ENCODE measurements at places on chromosomes 2 and 18.

- peak; percentile 84 for DNase-seq
Observed at GRCh38 chr2:231191896-231192872, 6.2 kb upstream of the ARMC9 start.

GRCh38 chr18:9673296-9674251, 34.5 kb upstream of the RAB31 start:
- peak; percentile 77 for DNase-seq

DNA sequence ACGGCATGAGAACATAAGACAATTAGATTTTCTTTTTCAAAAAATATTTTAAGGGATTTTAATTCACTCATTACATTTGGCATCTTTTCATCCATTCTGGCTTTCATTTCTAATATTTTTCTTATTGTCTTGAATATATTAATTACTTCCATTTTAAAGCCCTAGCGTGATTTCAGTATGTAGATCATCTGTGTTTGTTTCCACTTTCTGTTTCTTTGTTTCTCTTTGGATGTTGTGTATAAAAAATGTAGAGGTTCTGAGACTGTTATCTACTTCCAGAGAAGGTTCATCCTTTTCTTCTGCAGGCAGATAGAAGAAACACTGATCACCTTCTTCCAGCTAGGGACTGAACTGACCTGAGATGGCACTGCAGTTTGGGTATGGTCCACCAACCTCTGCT, 664.4 kb upstream of the SLC39A10 start:
- no peak for DNase-seq

GRCh38 chr2:60324536-60324935, 228.9 kb downstream of the BCL11A start:
- no peak for DNase-seq

DNA sequence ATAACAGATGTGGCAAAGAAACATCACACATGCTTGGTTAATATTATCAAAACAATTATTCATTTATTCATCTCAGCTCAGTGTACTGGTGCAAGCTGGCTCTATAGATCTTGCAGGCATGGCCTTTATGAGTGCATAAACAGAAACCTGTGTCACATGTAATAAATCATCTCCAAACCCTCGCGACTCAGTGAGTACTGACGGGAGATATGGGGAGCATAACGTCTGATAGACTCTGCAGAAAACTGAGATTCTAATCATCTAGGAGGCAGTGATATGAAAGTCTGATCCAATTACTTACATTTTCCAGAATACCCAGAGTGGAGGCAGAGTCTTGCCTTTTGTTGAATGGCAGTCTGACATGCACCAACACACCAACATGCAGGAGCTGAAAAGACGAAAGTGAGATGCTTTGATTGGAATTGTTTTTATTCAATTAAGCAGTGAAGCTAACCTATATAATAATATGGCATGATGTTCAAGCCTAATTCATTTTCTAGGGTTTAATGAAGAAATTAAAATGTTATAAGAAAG, 416.8 kb downstream of the RNF144A start:
- DNase-seq = no peak

DNA sequence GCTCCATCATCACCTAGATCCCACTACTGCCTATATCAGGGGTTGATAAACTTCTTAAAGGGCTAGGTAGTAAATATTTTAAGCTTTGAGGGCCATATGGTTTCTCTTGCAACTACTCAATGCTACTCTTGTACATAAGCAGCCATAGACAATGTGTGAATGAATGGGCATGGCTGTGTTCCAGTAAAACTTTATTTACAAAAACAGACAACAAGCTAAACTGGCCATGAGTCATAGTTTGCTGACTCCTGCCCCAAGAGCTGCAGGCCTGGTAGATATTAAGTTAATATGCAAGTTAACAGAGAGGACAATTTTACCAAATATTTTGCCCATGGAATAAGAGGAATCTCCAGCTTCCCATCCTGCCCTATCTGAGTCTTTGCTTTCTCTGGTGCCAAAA, 29.8 kb upstream of the MYO3B start:
- no peak for DNase-seq

DNA sequence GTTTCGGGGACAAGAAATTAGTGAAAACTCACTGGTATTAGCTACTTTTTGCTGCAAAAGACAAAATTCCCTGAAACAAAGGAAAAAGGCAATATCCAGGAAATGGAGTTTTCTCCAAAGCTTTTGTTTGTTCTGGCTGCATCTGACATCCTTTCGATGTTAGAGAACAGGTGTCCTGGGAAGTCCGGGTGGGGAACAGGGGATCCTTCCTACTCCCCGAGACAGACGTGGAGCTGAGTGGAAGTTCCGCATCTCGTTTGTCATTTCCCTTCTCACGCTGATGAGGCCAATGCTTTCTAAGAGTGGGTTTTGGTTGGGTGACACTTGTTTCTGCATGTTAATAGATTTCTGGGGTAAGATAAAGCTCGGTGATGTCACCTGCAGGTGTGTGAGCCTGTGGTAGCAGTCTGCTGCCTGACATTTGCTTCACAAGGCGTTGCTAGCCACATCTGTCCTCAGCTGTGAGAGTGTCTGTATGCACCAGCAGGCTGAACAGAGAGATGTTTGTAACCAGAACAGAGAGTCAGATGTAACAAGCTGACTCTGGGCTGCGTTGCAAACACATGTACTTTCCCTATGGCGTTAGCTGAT, 125.9 kb downstream of the ACOXL start:
- DNase-seq = no peak

DNA sequence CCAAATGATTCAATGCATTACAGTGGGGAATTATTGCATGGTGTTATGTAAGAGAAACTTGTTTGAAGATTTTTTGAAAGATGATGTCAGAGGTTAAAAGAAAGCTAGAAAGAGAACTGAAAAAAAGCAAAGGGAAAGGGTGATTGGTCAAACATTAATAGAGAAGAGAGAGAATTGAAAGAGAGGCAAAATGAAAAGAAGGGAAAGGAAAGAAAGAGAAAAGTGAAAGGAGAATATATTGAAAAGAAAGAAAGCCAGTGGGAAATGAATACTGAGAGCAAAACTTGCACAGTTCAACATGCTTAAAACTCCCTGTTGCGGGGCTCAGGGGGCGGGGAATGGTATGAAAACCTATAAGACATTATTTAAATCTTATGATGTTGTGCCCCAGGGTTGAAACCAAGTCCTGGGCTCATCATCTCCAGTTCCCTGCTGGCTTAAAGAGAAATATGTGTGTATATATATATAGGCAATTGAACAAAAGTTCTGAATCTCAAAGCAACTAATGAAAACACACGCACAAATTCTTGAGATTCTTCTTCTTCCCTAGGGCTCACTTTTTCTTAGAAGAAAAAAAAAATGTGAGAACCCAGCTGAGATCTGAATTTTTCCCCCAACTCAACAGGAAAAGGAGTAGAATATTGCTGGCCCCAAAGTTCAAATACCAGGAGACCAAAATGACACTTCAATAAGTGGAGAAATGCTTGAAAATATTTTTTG, 2045.9 kb upstream of the CELF4 start:
- DNase-seq = no peak

GRCh38 chr2:191614759-191615158, 63.2 kb upstream of the NABP1 start:
- no peak for DNase-seq

DNA sequence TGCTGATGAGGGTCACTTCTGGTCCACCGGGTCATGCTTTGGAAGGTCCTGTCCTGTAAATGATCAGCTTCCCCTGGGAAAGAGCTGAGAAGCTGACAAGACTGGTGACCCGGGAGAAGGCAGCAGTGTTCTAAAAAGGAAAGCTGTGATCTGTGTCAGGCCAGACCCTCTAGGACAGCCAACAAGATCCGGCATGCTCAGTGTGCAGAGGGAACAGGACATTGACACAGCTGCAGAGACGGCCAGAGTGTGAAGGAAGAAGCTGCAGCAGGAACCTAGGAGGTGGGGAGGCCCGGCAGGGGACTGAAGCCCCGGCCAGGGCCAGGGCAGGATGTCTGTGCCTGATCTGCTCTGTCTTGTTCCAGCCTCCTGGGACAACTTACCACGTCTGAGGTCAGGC, 372.7 kb upstream of the ID2 start:
- DNase-seq = no peak

DNA sequence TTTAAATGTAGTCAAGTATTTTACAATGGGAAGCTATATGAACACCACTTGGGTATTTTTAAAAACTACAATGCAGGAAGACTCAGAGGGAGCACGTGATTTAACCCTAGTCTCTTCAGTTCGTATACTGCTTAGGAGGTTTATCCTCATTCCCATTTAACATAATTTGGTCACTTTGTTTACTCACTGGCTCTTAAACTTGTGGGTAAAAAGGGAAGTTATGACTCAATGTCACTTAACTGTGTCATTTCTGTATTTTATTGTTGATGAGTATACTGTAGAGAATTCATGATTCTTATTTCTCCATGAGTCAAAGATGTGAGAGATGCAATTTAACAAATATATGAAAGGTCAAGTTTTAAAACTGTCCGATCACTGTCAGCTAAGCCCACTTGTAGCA, 48.2 kb downstream of the SLC66A3 start:
- DNase-seq = peak; percentile 65

GRCh38 chr18:47747260-47747795, 183.1 kb downstream of the SMAD2 start:
- no peak for DNase-seq

DNA sequence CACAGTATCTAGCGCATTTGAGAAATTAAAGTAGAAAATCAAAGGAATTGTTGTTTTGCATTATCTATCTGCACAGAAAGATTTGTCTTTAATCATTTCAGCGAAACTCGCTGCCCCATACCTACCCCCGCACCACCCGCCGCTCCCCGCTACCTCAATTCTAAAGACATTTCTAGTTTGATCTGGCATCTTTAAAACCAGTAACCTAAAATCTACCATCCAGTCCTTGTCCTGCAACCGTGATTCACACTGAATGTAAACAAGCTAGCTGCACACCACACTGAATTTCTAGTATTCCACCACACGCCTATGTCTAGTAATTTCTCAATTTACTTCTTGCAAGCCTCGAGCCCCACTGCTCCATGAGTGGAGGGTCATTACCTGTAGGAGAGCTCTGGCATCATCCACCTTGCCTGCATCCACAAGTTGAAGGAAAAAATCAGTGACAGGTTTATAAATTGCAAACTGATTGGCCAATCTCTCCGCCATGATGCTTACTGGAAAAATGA, 60.1 kb downstream of the ABCG8 start:
- no peak for DNase-seq

- DNase-seq = no peak
Observed at GRCh38 chr2:45804987-45805755, 153.7 kb downstream of the PRKCE start.

DNA sequence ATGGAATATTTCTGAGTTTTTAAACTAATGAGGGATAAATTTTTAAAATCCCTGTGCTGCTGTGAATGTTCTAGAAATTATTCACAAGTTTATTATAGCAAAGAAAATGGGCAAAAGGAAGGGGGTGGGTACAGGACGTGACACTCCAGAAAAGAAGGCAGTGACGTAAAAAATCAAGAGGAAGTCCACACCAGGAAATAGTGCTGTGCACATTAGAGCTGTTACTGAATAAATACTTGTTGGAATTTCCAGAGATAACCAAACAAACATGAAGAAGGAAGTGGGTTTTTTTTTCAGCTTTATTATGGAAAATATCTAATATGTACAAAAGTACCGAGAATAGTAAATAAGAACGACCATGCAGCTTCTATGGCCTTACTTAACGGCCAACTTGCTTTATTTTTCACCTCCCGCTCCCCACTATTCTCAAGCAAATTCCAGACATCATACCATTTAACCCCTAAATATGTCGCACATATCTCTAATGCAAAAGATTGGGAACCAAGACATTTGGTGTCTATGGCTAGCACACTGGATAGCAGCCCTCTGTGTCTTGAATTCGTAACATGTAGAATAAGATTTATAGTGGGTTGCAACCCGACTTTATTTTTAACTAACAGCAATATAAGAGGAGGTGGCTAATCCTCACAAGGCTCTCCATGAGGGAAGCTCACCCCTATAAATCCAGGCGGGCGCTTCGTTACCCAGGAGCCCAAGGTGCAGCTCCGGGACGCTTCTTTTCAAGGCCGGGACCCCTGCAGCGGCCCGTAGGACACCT, 580 bp upstream of the NDUFV2 start:
- DNase-seq = peak; percentile 55

- no peak for DNase-seq
Observed at GRCh38 chr2:183927406-183928325, 670.7 kb upstream of the ZNF804A start.

- peak; percentile 75 for DNase-seq
Observed at GRCh38 chr2:223586261-223586660, 15.9 kb downstream of the SCG2 start.

DNA sequence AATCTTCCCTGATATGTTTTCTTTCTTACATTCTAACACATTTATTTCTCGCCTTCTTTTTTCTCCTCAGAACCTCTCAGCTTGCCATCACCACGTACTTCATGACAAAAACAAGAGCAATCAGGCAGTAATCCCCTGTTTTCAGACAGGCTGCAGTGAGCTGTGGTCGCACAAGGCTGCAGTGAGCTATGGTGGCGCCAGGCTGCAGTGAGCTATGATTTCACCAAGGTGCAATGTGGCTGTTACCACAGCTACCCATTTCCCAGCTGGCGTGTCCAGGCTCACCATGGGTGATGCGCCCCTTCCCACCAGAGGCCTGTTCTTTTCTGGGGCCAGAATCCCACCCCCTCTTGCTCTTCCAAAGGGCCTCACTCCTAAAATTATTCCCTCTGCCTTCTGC, 25.8 kb downstream of the TCF23 start:
- DNase-seq = no peak

DNA sequence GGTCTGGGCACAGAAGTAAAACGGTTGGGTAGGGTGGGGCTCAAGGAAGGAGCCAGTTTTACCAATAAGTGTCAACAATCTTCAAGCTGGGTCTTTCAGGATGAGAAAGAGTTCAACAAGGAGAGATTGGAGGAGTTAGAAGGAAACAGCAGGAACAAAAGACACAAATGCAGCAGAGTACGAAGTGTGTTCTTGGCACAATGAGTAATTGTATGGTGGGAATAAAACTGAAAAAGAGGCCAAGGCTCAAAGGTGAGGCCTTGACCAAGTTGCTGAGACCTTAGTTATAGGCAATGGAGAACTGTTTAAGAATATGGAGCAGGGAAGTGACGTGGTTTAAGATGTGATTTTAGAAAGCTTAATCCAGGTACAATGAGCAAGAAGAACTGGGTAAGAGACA, 230.3 kb downstream of the PDE11A start:
- no peak for DNase-seq

DNA sequence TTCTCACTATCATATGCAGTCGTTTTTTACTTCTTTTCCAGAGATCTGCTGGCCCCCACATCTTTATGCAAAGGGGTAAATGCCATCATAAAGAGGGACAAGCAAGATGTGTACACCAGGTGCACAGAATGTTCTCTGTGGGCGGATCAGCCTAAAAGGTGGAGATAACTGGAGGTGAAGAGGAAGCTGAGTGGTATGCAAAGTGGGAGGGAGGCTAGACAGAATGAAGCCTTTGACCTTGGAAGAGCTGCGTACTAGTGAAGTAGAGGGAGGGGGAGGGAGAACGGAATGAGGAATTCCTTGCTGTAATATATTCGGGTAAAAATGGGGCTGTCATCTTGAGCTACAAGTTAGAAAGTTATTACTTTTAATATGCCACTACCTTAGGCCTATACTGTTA, 287.5 kb upstream of the VRK2 start:
- DNase-seq = no peak
